ENCODE measurements at places on chromosomes 7 and 10. TPM values are rescaled to one million over a fixed set of nuclear protein-coding genes. Genes with fewer than 3 reads are reported as not detected.

Gene ANKRD2
- not detected for total RNA-seq

Gene CLDN3
- not detected for total RNA-seq

DNA sequence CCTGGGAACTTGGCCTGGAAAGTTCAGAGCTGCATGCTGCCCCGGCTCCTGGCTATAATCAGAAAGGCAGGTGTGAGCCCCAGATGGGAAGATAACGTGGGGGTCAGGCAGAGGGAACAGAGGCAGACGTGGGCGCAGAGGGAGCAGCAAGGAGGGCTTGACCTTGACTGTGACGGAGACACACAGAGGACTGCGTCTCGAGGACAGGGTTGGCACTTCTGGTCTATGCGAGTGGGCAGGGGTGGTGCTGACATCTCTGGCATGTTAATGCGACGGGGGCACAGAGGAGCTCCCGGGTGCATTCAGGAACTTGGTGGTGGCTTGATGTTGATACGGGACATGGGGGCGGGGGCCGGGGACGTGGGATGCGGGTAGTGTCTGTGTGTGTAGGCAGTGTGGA lies 232.1 kb upstream of the GRB10 start:
- DNase-seq = no peak

DNA sequence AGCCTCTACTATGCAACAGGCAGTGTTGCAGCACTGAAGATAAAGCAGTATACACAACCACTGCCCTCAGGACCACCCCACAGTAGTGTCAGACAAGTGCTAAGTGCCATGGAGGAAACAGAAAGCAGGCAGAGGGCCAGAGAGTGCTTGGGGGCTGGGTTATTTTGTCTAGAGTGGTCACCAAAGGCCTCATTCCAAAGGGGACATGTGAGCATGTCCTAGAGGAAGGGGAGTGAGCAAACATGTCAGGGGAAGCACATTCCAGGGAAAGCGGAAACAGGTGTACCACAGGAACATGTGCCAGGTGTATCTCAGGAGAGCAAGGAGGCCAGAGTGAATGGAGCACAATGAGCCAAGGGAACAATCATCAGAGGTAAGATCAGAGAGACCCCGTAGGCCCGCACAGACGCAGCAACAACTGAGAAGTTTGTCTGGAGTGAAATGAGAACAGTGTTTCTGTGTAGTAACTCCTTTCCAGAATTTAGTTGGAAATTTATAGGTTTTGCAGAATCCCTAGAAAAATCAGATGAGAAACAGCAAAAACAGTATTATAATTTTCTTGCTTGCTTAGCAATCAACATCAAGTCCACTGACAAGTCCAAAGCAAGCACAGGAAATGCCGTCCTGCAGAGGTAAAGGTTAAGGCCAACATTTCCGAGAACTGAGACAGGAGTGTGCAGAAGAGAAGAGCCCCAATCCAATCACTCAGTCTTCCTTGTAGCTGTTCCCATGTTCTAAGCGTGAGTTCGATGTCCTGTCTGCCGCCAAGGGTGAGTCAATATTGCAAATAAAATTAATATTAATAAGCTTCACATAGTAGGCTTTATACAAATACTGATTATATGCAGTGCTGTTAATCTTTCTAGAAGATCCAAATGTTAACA lies 67.3 kb downstream of the SGMS1 start:
- no peak for DNase-seq

GRCh38 chr7:136884492-136884891 lies 16.0 kb downstream of the CHRM2 start:
- no peak for DNase-seq

DNA sequence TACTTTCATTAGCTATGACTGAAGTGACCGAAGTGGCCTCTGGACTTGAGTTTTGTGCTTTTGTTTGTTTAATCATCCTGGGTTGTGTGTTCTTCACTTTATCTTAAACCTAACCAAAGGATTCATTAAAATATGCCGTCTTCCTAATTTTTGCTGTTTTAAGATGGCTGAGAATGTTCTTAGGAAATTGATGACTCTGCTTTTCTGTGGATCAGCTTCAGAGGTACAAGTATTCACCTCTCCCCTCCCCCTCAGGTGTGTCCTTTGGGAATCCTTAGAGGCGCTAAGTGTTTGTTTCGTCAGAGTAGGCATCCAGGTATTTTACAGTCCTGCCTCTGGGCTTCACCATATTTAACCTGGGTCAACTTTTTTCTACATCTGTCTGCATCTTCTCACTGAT lies 1.1 kb downstream of the CCDC126 start:
- no peak for DNase-seq

- no peak for DNase-seq
Observed at GRCh38 chr10:62053860-62054259, 152.4 kb downstream of the ARID5B start.
